Ammon's horn (tissue), 1 donor: ENCODE measurements at places on chromosomes 2 and 18.

GRCh38 chr2:24121469-24121868, 1.7 kb downstream of the PFN4 start:
- DNase-seq, result no peak

- DNase-seq, result no peak
Measured at GRCh38 chr2:65880436-65880835, 448.0 kb upstream of the SPRED2 start.

- DNase-seq, result no peak
Measured at GRCh38 chr2:66481100-66481549, 46.2 kb downstream of the MEIS1 start.

DNA sequence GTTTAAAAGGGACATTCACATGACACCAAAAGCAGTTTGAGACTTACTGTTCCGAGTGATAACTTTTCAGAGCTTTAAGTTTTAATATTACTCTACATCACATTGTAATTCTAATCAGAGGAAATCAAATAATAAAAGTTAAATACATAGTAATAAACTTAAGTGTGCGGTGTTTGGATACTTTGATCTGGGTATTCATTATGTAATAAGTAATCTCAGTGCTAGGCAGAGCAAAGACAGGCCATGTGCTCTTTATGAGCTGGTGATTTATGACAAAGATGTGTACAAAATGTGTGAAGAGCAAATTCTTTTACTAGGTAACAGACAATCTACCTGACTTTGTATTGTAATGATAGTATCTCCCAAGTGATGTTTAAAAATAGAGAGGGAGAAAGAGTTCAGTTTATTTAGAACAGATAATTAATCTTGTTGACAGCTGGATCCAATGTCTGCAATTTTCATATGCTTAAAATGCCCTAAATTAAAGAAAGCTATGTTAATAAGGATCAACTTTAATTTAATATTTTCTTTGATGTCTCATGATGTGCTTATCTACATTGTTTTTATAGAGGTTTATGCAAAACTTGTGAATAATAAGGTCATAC, 4.4 kb downstream of the CFAP221 start:
- no peak for DNase-seq

- no peak for DNase-seq
Measured at GRCh38 chr2:148552675-148553331, 91.7 kb upstream of the EPC2 start.

DNA sequence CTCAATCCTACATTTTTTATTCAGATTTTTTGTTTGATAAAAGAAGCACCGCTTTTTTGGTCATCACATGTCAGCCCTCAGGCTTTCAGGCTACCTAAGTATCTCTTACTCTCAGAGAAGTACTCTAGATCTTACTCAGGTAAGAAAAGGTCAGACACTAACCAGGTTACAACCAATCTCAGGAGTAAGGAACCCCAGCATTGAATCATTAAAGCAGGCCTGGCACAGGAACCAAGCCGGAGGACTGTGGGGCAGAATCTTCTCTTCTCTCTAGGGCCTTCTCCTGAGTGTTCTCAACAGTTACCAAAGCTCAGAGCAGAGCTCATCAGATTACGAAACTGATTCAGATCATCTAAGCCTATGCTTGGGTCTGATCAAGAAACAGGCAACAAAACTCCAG, 28.2 kb downstream of the RBMS1 start:
- DNase-seq, result no peak

- DNase-seq, result no peak
Measured at GRCh38 chr2:119253114-119253702, 29.6 kb downstream of the STEAP3 start.

DNA sequence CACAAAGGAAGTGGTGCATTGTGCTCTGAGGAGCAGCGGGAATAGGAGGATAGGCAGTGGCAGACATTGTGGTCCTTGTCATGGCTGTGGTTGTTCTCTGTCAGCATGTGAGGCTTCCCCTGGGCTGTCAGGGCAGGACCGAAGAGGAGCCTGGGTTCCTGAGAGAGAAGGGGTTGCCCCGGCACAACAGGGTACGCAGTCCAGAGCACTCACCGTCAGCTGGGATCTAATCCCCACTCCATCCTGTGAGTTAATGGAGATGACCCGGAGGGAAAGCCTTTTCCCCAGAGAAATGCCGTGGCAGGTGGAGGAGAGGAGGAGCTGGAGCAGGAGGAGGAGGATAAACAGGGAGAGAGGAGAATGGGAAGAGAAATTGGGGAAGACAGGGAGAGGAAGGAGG, 396.7 kb upstream of the HS6ST1 start:
- no peak for DNase-seq

GRCh38 chr18:54762386-54762785, 65.9 kb upstream of the RAB27B start:
- DNase-seq, result no peak

GRCh38 chr2:53793821-53794220, 7.0 kb downstream of the ERLEC1 start:
- DNase-seq, result no peak

GRCh38 chr2:223601932-223602666, at the start of gene SCG2:
Gene SCG2, minus strand, starts transcription at chr2:223602361. Its CDS starts 3,079 bp downstream, at chr2:223599282.
- DNase-seq, result peak; percentile 86

- DNase-seq, result no peak
Measured at GRCh38 chr2:38507712-38508111, 95.0 kb downstream of the HNRNPLL start.

- no peak for DNase-seq
Measured at GRCh38 chr2:73000808-73001570, 70.5 kb downstream of the SFXN5 start.

GRCh38 chr18:70154591-70155194, 50.8 kb downstream of the RTTN start:
- DNase-seq, result no peak

DNA sequence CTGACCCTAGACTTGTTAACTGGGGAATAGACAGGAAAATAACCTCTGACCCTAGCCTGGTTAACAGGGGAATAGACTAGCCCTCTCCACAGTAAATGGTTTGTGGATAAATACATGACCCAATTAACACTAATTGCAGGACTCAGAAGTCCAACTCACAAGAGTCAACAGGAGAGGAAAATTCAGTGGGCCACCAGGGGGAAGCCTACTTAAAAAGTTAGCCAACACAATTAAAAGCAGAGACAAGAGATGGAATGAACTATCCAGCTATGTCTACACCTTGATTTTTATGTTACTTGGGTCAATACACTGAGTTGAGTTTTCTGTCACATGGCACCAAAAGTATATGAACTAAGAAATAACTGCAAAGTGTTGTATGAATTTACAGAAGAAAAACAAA, 158.8 kb upstream of the SLC39A10 start:
- peak; percentile 20 for DNase-seq

GRCh38 chr2:129459881-129460280, 519.6 kb upstream of the RAB6C start:
- no peak for DNase-seq

GRCh38 chr2:108968619-108969018, 20.4 kb downstream of the EDAR start:
- DNase-seq, result no peak

GRCh38 chr18:62054929-62055498, 131.8 kb downstream of the PIGN start:
- DNase-seq, result no peak

- no peak for DNase-seq
Measured at GRCh38 chr2:95320986-95321767, 24.0 kb downstream of the KCNIP3 start.

- no peak for DNase-seq
Measured at GRCh38 chr2:197115325-197115724, 188.8 kb upstream of the PGAP1 start.

DNA sequence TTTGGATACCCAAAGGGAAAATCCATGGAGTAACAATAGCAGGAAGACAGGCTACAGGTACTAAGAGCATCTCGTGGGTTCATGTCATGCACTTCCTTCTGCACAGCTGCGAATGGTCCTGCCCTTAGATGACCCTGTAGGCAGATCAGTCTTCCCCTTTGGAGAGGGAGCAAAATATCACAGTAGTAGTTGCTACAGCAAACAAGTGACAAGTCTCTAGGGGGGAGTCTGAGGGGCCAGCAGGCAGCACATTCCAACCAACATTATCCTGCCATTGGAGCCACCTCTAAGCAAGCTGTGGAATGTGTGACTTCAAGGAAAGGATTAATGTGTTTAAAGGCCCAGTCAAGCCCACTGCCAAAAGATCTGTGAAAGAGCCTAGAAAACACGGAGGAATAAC, 273.2 kb upstream of the PARD3B start:
- no peak for DNase-seq

DNA sequence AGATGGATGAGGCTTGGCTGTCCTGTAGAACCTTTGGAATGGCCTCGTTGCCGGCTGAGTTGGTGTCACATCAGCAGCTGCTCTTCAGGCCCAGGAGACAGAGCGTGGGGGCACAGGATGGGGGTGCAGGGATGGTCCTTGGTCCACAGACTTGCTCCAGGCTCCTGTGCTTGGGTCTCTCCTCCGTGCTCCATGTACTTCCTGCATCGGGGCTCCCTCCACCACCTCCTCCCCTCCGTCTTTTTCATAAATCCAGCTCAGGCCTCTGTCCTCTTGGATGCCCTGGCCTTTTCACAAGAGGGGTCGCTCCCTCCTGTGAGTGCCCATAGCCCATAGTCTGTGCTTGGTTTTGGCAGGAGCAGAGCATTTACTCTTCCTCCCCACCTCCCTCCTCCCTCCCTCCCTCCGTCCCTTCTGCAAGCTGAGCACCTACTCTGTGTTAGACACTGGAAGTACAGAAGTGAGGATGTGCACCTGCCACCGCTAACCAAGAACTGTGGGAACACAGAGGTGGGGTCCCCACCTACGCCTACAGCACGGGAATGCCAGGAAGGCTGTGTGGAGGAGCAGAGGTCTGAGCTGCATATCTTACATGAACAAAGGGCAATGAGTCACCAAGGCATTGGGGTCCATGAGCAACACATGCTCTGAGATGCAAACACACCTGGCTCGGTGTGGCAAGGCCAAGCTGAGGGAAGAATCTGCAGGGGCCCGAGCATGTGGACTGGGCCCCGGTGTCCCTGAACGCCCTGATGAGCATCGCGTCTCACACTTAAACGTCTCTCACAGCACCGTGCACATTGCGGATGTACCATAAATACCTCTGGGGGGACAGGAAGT, 458.7 kb upstream of the HS6ST1 start:
- no peak for DNase-seq

- no peak for DNase-seq
Measured at GRCh38 chr18:32847691-32848090, 74.9 kb upstream of the KLHL14 start.

DNA sequence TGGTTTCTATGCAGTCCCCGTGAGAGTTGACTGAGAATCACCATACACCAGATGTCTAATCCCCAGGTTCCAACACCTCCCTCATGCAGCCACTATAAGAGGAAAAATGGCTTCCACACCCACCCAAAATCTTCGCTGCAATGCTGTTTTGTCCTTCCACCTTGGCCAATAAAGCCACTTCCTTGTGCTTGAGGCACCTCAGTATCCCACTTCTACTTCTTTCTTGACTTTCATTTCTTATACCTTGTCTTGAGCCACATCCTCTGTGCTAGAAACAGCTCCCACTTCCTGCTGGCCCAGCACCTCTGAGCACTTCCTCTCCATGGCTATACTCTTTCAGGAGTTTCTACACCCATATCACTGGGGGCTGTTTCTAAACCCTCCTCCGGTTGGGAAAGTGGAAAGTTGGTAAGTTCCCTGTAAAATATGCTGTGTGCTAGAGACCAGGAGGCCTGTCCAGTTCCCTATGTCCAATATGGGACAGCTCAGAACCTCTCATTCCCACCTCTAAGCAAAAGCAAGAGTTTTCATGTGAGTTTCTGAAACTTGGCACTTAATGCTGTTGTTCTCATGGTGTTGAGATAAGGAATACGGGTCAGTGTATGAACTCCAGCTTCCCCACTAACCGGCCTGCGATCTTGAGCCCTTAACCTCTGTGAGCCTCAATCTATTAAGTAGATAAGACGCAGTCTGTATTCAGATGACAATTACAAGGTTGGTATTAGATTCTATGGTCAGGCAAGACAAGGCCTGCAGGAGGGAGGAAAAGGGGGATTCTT, 209.1 kb upstream of the ID2 start:
- no peak for DNase-seq

DNA sequence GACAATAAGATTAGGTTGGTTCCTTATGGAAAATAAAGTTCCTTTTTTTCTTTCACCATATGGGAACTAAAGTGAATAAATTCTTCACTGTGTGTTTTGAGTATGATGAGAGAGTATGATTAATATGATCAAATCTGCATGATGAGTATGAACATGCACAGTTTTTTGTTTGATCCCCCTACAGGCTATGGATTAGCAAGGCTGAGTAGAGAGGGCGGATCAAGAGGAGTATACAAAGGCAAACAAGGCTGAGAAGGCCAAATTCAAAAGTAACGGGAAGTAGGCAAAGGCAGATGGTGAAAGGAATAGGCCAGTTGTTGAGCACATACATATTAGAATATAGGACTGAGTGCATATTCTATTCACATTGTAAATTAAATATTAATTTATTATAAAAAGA, 508.2 kb downstream of the LRRTM4 start:
- DNase-seq, result no peak

- no peak for DNase-seq
Measured at GRCh38 chr2:142220901-142221300, 90.1 kb upstream of the LRP1B start.

DNA sequence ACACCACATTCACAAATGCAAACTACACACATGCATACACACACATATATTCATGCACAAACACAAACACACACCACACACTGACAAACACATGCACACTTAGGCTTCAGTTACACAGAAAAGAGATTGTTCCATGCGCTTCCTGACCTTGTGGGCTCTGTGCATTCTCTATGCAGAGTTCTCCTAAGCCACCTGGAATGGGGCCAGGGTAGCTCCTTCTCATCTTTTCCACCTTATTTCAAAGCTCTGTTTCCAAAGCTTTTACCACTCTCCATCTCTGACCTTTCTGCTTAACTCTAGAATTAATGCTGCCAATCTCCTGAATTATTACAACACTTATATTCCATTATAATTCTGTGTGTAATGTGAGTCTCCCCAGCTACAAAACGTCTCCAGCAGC, 522.3 kb upstream of the MYT1L start:
- DNase-seq, result no peak

GRCh38 chr18:22912835-22913234, 20.3 kb upstream of the RBBP8 start:
- no peak for DNase-seq

DNA sequence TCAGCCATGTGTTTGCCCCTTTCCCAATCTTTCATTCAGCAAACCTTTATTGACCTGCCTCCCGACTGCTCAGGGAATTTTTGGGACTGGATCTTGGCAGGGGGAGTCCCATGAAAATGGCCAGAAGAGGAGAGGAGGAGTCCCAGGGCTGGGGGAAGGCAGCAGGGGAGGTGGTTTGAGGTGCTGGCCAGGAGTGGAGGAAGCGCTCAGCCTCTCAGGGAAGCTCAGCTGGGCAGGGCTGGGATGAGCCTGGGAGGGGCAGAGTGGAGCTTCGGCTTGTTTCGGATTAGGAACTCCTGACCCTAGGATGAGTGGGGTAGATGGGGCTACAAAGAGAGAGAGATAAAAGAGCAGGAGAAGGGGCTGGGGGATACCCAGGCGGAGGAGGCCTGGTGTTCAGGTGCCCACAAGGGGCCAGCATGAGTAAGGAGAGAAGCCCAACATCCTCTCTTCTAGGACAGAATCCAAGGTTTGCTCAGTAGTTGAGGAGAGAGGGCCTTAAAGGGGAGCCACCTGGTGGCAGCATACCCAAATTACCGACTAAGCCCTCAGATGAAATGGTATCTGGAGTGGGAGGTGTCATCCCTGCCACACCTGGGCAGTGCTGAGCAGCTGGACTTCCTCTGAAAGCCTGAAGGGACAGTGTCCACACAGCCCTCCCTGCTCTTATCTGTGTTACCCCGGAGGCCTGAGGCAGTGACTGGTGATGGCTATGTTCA, 91.1 kb downstream of the INHBB start:
- DNase-seq, result no peak

GRCh38 chr2:219514196-219514761, at the start of gene ASIC4:
Gene ASIC4, plus strand, starts transcription at chr2:219514482. Its CDS starts 243 bp downstream, at chr2:219514725.
- no peak for DNase-seq
